ENCODE measurements at places on chromosomes 16 and 17. TPM values are rescaled to one million over a fixed set of nuclear protein-coding genes. Genes with fewer than 3 reads are reported as not detected.

Gene PRDM7
- not detected for polyA plus RNA-seq

Gene LRRC75A
- polyA plus RNA-seq = 0.42 TPM

Gene DNAH2
- polyA plus RNA-seq = 0.04 TPM

Gene DRG2
- 28.0 TPM for polyA plus RNA-seq

Gene PRSS21
- not detected for polyA plus RNA-seq

Gene MT3
- 2.3 TPM for polyA plus RNA-seq

Gene PLSCR3
- polyA plus RNA-seq = 28.3 TPM

Gene SEPTIN1
- 0.44 TPM for polyA plus RNA-seq

Gene KDM6B
- polyA plus RNA-seq = 11.6 TPM

Gene SLC6A4
- polyA plus RNA-seq = 0.04 TPM

Gene CRYBA1
- not detected for polyA plus RNA-seq

Gene DHX38
- polyA plus RNA-seq = 52.3 TPM

Gene ELMO3
- polyA plus RNA-seq = 0.91 TPM

Gene TP53TG3
- not detected for polyA plus RNA-seq

Gene ITGAL
- polyA plus RNA-seq = 0.47 TPM

Gene HOXB13
- not detected for polyA plus RNA-seq

Gene MILR1
- polyA plus RNA-seq = 1.6 TPM

Gene CASKIN1
- polyA plus RNA-seq = 0.37 TPM

Gene TMEM11
- polyA plus RNA-seq = 59.7 TPM

Gene BCL7C
- polyA plus RNA-seq = 30.5 TPM

Gene ODF4
- polyA plus RNA-seq = not detected

Gene ARL17A
- 7.0 TPM for polyA plus RNA-seq

Gene IFI35
- 9.2 TPM for polyA plus RNA-seq
